BJ (cell line): ENCODE measurements at places on chromosomes 7 and 10.

- DNase-seq = no peak
These were observed 38.6 kb upstream of the MET start for GRCh38 chr7:116633131-116633988.

GRCh38 chr10:117217196-117217761, 20.0 kb downstream of the KCNK18 start:
- no peak for DNase-seq

DNA sequence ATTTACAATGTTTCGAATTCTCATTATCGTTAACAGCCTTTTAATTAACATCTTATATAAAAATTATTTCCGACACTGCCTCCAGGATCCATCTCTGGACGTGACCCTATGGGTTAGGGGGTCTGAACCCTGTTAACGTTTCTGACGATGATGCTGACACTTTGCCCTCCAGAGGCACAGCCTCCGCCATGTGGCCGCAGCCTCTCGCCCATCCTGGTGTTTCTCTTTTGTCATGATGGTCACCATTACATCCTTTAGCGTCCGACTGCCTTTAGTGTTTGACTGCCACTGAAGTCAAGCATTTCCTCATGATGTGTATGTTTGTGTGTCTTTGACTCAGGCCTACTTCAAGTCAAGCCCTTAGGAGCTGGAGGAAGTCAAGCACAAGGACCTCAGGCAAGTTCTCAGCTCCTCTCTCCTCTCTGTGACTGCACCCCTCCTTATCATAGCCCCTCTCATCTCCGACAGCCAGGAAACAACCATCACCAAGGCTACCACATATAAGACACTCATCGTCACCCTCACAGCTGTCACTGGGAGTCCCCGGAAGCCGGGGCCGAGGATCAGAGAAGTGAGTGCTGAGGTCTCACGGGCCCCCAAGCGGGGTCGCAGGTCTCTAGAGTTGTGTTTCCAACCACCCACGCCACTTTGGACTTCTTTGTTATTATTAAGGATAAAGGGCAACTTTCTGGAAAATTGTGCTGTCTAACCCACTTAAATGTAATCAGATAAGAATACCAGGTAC, 96.1 kb upstream of the PPP2R2D start:
- DNase-seq = no peak

GRCh38 chr10:68633816-68634466, 73.8 kb downstream of the TET1 start:
- no peak for DNase-seq

GRCh38 chr10:28680358-28680752, 3.0 kb downstream of the BAMBI start:
- no peak for DNase-seq

GRCh38 chr7:6709808-6710207, 3.1 kb upstream of the ZNF12 start:
- no peak for DNase-seq

GRCh38 chr7:41655426-41655825, 47.5 kb downstream of the INHBA start:
- no peak for DNase-seq

- no peak for DNase-seq
These were observed 121.2 kb upstream of the NPS start for GRCh38 chr10:127427926-127428325.

DNA sequence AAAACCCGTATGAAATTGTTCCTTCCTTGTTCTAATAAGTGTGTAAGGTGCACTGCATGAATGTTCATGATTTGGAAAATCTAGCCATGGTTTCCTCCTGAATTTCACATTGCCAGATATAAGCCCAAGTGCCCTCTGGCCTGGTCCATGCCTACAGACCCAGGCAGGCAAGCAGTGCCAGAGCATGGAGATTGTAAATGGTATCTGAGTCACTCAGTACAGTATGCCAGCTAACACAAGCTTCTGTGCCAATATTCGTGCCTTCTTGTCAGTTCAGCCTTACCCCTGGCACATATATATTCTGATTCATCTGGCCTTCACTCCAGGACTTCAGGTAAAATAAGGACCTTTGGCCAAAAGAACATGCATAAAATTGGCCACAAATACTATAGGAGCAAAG, 38.4 kb upstream of the PDE1C start:
- no peak for DNase-seq

- no peak for DNase-seq
These were observed 186.2 kb upstream of the BMPER start for GRCh38 chr7:33719059-33719581.

- DNase-seq = no peak
These were observed 2.4 kb upstream of the DENND10 start for GRCh38 chr10:119101366-119102098.

DNA sequence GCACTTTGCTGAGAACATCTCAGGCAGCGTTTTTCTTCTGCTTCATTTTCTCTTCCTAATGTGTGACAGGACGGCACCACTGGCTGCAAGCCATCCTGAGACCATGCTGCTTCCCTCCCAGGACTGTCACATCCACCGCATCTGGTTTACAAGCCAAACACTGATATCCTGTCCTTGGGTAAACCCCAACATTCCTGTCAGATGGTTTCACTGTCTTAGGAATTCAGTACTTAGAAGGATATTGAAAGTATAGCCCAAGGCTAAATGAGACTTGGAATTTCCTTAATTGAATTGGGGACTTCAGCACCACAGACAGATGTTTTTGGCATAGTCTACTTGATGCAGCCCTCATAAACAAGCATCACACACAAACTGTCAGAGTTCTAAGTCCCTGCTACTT, 74.2 kb upstream of the PLXNA4 start:
- DNase-seq = peak; percentile 88

DNA sequence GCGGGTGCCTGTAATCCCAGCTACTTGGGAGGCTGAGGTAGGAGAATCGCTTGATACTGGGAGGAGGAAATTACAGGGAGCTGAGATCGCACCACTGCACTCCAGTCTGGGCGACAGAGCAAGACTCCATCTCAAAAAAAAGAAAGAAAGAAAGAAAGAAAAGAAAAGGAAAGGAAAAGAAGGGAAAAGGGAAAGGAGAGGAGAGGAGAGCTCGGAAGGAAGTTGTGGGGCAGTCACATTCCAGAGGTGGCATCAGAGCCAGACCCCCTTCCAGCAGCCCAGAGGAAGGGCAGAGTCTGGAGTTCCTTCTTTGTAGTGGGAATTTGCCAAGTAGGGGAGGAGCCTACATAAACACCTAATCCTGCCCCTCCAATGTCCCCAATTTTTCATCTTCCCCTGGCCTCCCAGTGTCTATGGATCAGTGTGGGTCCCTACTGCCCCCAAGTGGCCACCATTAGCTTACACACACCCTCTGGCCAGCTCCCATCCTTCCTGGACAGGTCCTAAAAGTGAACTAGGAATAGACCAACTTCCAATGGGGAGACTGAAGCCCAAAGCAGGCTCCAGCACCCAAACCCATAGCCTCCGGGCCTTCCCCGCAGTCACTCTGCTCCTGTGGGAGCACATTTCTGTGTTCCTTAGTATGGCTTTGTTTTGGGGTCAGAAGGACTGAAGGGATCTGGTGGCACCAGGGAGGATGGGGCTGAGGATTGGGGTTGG, 39.6 kb upstream of the HSPB1 start:
- DNase-seq = no peak

GRCh38 chr7:91228927-91229558, 35.2 kb upstream of the FZD1 start:
- DNase-seq = no peak
